HS-5 (cell line): ENCODE measurements at places on chromosomes 2 and 18.

GRCh38 chr2:196266855-196267254, 95.5 kb upstream of the STK17B start:
- no peak for DNase-seq

- DNase-seq = no peak
These were observed 942.8 kb upstream of the PIK3C3 start for GRCh38 chr18:41012194-41012593.

DNA sequence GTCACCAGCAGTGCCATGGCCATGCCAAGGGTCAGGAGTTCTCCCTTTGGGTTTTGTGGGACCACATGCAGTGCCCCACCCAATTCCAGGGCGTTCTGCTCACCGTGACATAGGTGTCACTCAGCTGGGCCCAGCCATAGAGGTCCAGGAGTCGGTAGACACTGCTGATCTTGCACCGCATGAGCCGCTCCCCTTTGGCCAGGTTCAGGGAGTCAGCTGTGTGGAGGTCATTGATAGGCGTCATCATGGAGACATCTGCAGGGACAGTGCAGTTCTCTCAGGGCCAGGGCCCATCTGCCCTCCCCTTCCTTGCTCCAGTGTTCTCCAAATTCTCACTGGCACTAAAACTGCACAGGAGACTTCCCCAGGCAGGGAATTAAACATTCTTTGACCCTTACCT, 71.9 kb downstream of the ADD2 start:
- no peak for DNase-seq

GRCh38 chr2:19648583-19648982, 253.2 kb downstream of the TTC32 start:
- DNase-seq = peak; percentile 79

DNA sequence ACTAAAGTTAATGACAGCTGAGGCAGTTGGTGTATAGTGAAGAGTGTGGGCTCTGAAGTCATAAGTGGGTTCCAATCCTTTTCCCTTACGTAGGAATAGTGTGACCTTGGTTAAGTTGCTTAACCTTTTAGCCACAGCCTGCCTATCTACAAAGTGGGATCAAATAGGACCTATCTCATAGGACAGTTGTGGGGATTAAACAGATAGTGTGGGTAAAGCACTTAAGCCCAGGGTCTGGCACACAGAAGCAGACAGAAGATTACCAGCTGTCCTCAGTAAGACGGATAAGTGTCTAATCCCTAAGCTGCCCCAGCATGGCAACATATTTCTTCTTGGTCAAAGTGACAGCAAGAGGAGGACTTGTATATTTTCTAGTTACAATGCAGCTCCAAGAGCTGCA, 28.2 kb downstream of the UBE2F start:
- DNase-seq = no peak

DNA sequence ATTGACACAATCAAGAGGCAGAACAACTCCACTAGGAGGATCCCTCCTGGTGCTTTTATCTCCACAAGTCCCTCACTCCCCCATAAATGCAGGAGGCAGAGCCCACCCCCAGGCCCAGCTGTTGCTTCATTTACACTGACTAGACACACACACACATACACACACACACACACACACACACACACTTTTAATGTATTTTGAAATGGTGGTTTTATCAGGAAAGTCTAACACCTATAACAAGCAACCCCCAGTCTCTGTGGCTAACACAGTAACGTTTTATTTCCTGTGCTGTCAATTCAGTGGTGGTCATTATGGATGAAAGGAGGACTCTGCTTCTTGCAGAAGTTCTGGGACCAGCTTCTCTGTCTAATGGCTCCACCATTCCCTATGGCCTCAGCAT, 125.4 kb upstream of the FOSL2 start:
- DNase-seq = no peak

DNA sequence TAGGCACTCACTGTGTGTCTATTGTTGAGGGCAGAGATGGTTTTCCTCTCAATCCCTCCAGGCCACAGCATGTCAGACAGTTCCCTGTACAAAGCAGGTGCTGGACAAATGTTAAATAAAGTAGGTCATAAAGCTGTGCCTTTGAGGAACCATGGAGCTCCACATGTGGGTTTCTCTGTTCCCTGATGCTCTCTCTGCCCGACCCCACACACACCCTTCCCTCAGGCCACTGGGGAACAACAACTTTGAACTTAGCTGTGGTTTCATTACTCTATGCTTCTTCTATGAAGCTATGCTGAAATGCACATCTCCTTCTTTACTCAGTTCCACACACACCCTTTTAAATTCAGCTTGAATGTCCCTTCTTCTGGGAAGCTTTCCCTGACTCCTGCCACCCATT, 415.3 kb downstream of the HRH4 start:
- no peak for DNase-seq

GRCh38 chr2:237524631-237525030, 37.6 kb downstream of the MLPH start:
- DNase-seq = no peak

GRCh38 chr2:127083819-127084503, 23.0 kb downstream of the BIN1 start:
- DNase-seq = peak; percentile 77

- DNase-seq = no peak
These were observed 116.0 kb downstream of the ZEB2 start for GRCh38 chr2:144403933-144404332.

- peak; percentile 84 for DNase-seq
These were observed 4.7 kb upstream of the SLC20A1 start for GRCh38 chr2:112640800-112641675.

DNA sequence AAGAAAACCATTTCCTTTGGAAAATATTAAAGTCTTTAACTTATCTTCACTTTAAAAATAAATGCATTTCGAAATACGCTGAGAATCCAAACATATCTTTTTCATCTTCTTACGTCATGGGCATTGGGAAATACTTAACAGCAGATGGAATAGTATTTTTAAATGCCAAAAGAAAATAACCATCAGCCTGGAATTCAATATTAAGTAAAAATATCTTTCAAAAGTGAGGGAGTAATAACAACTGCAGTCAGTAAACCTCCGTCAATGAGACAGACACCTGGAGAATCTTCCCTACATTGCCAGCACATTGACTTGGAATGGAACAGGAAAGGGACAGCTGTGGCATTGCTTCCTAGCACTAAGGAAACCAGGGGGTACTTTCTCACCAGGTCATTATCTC, 290.4 kb upstream of the TNP1 start:
- no peak for DNase-seq

- no peak for DNase-seq
These were observed 196.1 kb downstream of the FAM210A start for GRCh38 chr18:13530033-13530878.

DNA sequence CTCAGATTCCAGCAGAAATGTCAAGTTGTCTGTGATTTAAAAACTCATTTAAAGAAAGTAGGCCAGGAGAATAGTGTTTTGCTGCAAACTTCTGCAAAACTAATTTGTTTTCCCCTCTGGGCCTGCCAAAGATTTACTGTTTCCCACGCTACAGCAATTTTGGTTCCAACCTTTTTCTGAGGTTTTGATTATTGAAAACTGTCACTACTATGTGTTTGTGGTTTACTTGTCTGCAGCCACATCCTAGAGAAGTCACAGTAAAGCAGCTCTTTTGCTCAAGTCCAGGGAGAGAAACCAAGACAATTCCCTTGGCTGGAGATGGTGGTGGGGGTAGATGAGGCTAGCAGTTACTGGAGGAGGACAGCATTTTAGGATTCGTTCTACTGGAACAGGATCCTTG, 12.8 kb downstream of the IL1R2 start:
- no peak for DNase-seq

GRCh38 chr2:78034706-78035105, 512.5 kb upstream of the LRRTM4 start:
- DNase-seq = no peak

DNA sequence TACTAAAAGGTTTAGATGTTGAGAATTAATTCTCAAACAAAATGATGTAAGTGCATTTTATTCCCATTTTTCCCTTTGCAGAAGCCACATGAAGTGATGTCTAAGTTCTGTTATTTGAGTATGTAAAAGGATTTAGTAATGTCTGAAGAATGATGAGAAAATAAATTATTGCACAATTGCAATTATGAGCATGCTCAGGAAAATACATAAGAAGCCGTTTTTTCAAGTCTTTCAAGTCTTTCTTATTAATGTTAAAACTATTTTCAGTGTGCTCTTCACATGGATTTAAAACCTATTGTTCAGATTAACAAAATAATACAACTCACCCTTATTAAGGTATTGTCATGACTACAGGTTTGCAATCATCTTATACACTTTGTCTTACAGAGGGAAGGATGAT, 331.4 kb upstream of the NETO1 start:
- peak; percentile 4 for DNase-seq

DNA sequence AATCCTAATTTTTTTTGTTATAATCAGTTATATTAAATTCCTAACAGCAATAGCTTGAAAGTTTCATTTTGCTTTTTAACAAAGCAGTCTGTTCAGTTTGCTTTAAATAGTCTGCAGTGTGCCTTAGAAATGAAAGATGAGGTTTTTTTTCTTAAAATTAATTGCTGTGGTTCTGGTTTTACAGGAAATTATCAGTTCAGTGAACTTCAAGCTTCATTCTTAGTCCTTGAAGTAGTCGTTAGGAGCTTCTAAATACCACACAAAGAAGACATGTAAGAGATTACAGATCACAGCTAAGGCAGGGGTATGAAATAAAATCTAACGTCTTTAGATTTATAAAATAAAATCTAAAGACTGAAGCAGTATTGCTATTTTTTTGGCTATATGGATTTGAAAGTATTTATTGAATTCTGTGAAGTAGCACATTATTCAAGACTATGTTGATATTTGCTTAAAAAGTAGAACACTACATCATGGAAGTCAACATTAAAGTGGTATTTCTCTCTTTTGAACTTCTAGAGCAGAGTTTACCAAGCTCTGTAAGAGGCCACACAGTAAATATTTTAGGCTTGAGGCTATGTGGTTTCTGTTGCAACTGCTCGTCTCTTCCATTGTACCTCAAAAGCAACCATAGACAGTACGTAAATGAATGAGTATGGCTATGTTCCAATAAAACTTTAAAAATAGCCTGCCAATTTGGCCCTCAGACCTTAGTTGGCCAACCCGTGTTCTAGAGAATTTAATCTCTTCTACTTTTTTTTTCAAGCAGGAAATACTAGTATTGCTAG, 81.5 kb upstream of the STON1 start:
- peak; percentile 38 for DNase-seq

- DNase-seq = no peak
These were observed 58.0 kb downstream of the FARP2 start for GRCh38 chr2:241413929-241414580.

GRCh38 chr2:69453475-69454129, 16.4 kb upstream of the NFU1 start:
- no peak for DNase-seq
